Thyroid gland (tissue), 4 donors: ENCODE measurements at places on chromosomes 11 and 22. TPM values are rescaled to one million over a fixed set of nuclear protein-coding genes. Genes with fewer than 3 reads are reported as not detected.
A peak's percentile ranks its signal among the peaks of the same experiment; 100 is the strongest.

DNA sequence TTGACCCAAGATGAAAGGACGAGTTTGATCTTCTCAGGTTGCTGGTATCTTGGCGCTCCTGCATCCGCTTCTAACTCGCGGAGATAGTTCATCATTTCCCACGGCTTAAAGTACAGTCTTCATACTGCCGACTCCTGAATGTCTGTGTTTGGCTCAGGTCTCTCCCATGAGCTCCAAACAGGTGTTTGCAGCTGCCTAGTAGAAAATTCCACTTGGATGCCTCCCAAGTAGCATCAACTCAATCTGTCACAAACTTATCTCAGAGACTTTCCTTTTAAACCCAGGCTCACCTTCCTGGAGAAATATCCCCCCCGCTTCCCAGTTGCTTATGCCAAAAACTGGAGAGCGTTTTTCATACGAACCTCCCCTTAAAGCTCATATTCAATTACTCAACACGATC lies 986.5 kb downstream of the TBC1D22A start:
- no peak for DNase-seq

- no peak for DNase-seq
Measured at GRCh38 chr11:125407046-125407445, 89.0 kb downstream of the FEZ1 start.

- DNase-seq = peak; percentile 54
Measured at GRCh38 chr11:43852057-43852636, 28.5 kb upstream of the ALKBH3 start.

DNA sequence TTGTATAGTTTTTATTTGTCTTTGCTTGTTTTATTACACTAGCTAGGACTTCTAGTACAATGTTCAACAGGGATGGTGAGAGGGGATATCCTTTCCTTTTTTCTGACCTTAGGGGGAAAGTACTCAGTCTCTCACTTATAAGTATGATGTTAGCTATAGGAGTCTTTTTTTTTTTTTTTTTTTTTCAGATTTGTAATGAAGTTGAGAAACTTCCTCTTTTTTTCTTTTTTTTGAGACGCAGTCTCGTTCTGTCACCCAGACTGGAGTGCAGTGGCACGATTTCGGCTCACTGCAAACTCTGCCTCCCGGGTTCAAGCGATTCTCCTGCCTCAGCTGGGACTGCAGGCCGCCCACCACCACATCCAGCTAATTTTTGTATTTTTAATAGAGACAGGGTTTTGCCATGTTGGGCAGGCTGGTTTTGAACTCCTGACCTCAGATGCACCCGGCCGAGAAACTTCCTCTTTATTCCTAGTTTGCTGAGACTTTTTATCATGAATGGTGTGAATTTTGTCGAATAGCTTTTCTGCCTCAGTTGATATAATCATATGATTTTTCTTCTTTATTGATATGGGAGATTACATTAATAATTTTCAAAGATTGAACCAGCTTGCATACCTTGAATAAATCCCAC lies 10.9 kb downstream of the TRIM22 start:
- no peak for DNase-seq

GRCh38 chr11:27166130-27166529 lies 125.5 kb downstream of the BBOX1 start:
- DNase-seq = no peak

Gene RNF141
- 43.1 TPM for total RNA-seq

Gene OR2AG2
- 0.11 TPM for total RNA-seq

Gene CD3G
- 1.2 TPM for total RNA-seq

Gene GALNT18
- total RNA-seq = 93.8 TPM

Gene CDON
- total RNA-seq = 168 TPM

Gene TSPAN32
- total RNA-seq = not detected
